ENCODE measurements at places on chromosomes 4 and X. TPM values are rescaled to one million over a fixed set of nuclear protein-coding genes. Genes with fewer than 3 reads are reported as not detected.
A peak's percentile ranks its signal among the peaks of the same experiment; 100 is the strongest.

The CNKSR2 gene
- 1.2 TPM for polyA plus RNA-seq

The SHISA3 gene
- 87.7 TPM for polyA plus RNA-seq

The CYSLTR1 gene
- polyA plus RNA-seq: 2.4 TPM

The MAMLD1 gene
- polyA plus RNA-seq: 5.2 TPM

The DCAF4L1 gene
- 0.12 TPM for polyA plus RNA-seq

The NDST3 gene
- 2.7 TPM for polyA plus RNA-seq

The FMR1NB gene
- polyA plus RNA-seq: not detected

The FGF5 gene
- 0.07 TPM for polyA plus RNA-seq

The NPY2R gene
- polyA plus RNA-seq: 0.89 TPM

The GASK1B gene
- polyA plus RNA-seq: 34.4 TPM

The GRIA3 gene
- 1.9 TPM for polyA plus RNA-seq

The TMPRSS11D gene
- 0.08 TPM for polyA plus RNA-seq

The ANAPC4 gene
- 36.0 TPM for polyA plus RNA-seq

The YTHDC1 gene
- 187 TPM for polyA plus RNA-seq

- DNase-seq: no peak
Measured at GRCh38 chrX:7704205-7704604, 138.8 kb upstream of the VCX start.

- no peak for DNase-seq
Measured at GRCh38 chr4:94412658-94413038, 39.1 kb upstream of the PDLIM5 start.

GRCh38 chr4:12588582-12588981 lies 895.6 kb downstream of the RAB28 start:
- no peak for DNase-seq

DNA sequence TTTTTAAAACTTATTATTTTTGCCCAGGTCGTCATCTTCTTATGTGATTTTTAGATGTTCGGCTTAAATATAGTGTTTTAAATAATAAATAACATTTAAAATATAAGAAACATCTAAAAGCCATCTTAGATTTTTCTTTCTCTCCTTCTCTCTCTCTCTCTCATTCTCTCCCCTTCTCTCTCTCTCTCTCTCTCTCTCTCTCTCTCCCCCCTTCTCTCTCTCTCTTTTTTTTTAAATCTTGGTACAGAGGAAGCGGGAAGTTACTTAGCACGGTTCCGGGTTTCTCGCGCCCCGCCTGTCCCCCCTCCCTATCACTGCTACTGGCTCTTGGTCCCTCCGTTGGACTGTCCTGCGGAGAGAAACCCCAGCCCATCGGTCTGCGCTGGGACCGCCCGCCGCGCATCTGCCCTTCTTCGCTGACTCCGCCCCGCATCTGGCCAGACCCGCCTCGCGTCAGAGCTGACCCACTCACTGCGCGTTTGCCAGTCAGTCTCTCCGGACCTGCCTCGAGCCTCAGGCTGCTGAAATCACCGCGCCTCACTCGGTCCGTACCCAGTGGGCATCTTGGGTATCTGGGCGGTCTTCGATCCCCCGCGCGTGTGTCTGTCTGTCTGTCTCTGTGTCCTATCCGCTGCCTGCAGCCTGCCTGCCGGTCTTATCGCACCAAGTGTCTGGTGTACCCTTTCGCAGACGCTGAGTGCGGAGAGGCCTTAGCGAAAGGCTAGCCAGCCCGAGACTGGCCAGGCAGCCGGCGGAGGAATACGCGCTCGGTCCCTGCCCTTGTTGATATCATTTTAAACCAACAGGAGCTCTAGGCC lies at the start of gene PABPC5:
TSS of gene PABPC5 (plus strand) at position 489 of the 818 bp plus-strand sequence. CDS start 739 bp downstream, outside the sequence.
- peak; percentile 50 for DNase-seq

DNA sequence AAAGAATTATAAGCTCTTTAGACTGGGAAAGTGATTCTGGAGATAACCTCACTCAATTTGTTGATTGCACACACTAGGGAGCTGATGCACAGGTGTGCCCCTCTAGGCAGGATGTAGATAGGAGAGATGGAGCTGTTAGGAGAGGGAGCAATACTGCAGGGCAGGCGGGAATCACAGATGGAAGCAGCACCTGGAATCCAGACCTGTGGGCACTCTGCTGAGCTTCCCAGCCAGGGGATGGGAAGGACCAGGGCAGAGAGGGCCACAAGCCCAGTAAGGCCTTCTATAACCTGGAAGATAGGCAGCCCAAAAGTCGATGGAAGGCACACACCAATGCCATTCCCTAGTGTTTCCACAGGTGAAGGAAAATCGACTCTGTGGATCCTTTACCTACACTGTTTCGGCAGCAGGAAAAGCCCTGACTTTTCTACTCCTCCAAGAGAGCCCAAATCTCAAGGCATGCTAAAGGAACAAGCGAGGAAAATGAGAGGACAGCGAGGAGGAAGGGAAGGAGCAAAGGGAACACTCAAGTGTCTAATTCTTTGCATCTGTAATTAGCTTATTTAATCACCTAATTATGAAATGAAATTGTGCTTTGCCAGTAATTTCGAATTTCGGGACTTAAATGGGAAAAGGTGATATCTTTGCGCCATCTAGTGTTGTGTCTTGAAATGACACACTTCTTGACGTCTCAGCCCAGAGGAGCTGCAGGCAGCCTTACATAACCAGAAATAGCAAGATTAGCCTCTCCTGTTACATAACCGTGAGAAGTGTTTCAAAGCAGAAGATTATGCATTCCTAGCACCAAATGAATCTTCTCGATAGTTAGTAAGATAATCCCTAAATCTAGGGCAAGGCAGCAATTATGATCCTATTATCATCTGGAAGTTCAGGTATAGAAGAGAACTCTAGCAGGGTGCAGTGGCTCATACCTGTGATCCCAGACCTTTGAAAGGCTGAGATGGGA lies 31.0 kb upstream of the TLR3 start:
- peak; percentile 76 for DNase-seq

GRCh38 chrX:112368371-112368770 lies 285.8 kb upstream of the TRPC5 start:
- no peak for DNase-seq

GRCh38 chrX:107738768-107739167 lies 36.8 kb downstream of the TSC22D3 start:
- no peak for DNase-seq

DNA sequence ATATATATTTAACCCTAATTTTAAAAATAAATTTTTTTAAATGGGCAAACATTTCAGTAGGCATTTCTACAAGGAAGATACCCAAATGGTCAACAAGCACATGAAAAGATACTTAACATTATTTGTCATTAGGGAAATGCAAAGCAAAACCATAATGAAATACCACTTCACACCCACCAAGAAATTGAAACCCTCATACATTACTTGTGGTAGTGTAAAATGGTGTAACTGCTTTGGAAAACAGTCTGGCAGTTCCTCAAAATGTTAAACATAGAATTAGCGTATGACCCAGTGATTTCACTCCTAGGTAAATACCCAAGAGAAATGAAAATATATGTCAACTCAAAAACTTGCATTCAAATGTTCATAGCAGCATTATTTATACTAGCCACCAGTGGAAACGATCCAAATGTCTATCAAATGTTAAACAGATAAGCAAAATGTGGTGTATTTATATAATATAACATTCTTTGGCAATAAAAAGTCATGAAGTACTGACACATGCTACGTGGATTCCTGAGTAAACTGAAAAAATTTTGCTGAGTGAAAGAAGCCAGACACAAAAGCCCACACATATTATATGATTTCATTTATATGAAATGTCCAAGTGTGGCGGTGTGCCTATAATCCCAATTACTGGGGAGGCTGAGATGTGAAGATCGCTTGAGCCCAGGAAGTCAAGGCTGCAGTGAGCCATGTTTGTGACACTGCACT lies 16.6 kb downstream of the TRIM2 start:
- no peak for DNase-seq

GRCh38 chr4:148077581-148077980 lies 345.7 kb downstream of the ARHGAP10 start:
- DNase-seq: no peak

GRCh38 chrX:119101168-119101567 lies 26.4 kb downstream of the KIAA1210 start:
- DNase-seq: no peak

DNA sequence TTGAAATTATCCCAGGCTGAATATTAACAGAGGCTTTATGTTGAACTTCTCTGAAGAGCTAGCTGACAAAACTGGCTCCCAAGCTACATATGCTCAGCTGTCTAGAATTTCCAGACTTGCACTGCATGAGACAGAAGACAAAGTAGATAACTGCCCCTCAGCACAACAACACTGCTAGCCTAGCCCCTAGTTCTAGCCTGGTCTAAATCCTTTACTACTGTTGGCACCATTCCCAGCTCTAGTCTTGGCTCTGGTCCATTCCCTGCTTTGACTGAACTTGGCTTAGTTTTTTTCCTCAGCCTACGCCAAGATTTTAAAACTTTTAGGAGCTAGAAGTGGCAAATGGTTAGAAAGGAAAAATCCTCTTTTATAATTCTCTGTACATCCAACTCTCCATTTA lies 7.6 kb upstream of the OPHN1 start:
- peak; percentile 63 for DNase-seq

GRCh38 chrX:13051529-13052172 lies 7.2 kb upstream of the FAM9C start:
- no peak for DNase-seq

GRCh38 chr4:30832639-30833038 lies 112.5 kb downstream of the PCDH7 start:
- no peak for DNase-seq

- no peak for DNase-seq
Measured at GRCh38 chrX:17374619-17375366, at the start of gene NHS. Gene NHS, plus strand, starts transcription at chrX:17375200. Its CDS starts 558 bp downstream, at chrX:17375758.

- no peak for DNase-seq
Measured at GRCh38 chrX:22526339-22526738, 253.6 kb downstream of the CBLL2 start.

DNA sequence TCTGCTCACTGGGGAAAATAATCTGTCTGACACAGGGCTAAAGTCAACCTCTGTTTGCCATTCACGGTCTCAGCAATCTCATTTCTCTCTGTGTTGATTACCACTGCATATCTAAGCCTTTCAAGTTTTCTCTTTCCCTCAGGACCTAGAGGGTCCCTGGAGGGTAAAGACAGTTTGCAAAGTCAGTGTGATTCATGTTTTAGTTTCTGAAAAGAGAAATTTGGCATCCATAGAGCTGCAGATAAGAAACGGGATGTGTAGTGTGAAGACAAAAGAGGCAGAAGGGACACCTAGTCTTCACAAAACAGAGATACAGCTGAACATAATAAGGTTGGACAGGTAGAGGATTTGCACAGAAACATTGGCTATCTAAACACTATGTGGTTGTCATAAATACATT lies 34.5 kb upstream of the KDR start:
- DNase-seq: no peak

- DNase-seq: no peak
Measured at GRCh38 chrX:71606536-71607216, 11.6 kb downstream of the CXCR3 start.

DNA sequence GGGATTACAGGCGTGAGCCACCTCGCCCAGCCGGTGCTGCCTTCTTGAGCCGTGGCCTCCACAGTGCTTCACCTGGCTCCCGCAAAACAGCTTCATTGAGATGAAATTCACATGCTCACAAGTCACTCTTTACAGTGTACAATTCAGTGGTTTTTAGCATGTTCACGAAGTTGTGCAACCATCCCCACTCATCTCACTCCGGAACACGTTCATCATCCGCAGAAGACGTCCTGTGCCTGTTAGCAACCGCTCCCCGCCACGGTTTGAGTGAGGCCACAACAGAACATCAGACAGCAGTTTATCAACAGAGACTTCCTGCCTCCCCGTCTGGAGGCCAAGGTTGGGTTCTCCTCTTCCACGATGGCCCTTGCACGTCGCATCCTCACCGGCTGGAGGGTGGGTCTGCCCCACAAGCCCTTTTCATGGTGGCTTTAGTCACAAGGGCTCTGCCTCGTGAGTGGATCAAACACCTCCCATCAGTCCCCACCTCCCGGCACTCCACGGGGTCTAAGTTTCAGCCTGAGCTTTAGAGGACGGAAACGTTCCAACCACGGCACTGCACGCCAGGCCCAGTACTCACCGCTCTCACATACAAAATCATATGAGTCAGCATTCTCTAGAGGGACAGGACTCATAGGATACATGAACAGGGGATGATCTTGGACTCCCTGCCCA lies 29.6 kb upstream of the SPON2 start:
- DNase-seq: no peak

- no peak for DNase-seq
Measured at GRCh38 chrX:74924449-74925224, 615 bp downstream of the NEXMIF start.

- DNase-seq: no peak
Measured at GRCh38 chr4:25815586-25815985, 47.2 kb downstream of the SEL1L3 start.

GRCh38 chrX:55451990-55452832 lies at the start of gene MAGEH1:
Gene MAGEH1, plus strand, starts transcription at chrX:55452127. Its CDS starts 248 bp downstream, at chrX:55452375.
- peak; percentile 61 for DNase-seq

DNA sequence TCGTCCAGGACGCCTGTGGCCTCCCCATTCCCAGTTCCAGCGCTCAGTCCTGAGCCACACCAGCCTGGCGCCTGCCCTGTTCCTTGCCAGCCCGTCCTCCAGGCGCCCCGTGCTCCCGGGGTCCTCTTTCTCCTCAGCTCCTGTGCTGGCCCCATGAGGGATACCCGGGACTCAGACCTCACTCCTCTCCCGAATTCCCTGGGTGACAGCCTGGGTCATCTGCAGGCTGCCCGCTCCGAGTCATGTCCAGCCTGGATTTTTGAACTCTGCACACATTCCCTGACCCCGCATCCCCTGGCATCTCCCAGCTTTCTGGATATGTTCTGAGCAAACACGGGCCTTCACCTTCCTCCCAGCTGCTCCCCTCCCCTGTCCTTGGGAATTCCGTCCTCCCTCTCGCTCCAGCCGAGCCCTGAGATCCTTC lies 14.9 kb upstream of the ADD1 start:
- DNase-seq: no peak
